Activated CD4-positive, alpha-beta T cell treated with anti-CD3 and anti-CD28 coated beads, Interleukin-2, amount 50 U/mL, for 48 hours (primary cell): ENCODE measurements at places on chromosomes 3 and 15.

- DNase-seq: no peak
These were observed 10.6 kb upstream of the MINDY2 start for GRCh38 chr15:58760385-58761009.

- no peak for DNase-seq
These were observed 179.4 kb downstream of the RPLP1 start for GRCh38 chr15:69631978-69632377.

DNA sequence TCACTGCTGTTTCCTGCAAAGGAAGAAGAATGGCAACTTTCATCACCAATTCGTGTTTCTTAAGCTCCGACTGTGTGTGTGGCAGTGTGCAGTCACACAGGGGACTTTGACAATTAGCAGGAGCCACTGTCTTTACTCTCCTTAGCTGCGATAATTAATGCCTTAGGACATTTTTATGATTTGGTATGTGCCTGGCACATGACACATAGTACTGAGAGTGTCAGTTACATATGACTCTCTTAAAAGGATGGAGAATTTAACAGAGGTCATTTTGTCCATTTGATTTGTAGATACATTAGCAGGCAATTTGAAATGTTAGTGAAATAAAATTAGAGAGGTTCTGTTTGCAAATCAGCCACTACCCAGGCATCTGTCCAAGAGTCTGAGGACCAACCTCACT lies 128.9 kb upstream of the VEPH1 start:
- DNase-seq: no peak

GRCh38 chr15:90582553-90582952 lies 52.8 kb downstream of the CRTC3 start:
- DNase-seq: no peak

DNA sequence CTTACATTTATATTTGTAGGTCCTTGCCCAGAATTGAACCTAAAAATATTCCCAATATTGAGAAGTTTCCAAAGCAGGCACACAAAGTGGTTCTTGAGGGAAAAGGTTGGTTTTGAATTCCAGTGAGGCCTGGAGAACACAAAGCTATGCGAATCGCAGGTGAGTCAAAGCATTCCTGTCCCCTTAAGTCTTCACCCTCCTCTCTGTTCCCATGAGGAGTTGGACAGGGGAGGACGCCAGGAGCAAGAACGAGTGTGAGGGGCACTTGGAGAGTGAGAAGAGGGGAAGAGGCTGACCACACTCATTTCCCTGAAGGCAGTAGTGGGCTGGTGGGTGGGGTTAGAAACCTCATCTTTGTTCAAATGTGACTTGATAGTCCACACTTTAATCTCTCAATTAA lies 185.8 kb upstream of the EOMES start:
- DNase-seq: no peak

DNA sequence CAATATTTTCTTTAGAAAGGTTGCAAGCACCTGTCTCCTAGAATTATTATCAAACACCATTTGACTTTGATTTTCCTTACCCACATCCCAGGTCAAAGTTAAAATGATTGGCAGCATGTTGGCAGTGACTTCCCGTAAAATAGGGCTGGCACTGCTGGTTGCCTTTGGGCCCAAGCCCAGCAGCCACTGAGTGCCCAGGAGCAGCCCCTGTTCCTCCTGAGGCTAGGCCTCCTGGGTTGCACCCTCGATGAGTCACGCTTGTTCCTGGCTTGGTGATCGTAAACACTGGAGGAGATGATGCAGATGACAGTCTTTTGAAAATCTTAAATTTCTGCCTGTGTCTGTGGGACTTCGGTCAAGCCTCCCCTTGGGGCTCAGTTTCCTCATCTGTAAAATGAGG lies 290.0 kb downstream of the TLE3 start:
- no peak for DNase-seq

DNA sequence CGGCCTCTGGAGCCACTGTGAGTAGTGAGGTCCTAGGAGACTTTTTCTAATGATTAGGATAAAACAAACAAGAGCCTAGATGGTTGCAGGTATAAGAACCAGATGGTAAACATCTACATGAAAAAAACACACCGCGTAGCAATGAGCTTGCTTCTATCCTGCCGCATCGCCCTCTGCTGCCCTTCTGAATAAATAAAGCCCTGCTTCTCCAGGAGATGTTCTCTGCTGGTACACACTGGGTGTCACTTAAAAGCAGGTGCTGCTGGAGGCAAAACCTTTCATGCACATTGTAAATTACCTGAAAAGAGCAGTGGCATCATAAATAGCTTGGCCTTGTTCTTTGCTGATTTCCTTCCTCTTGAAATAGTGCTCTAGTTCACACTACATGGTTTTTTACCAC lies 164.4 kb upstream of the TOPAZ1 start:
- no peak for DNase-seq

GRCh38 chr15:36075333-36075732 lies 504.1 kb upstream of the CDIN1 start:
- no peak for DNase-seq

DNA sequence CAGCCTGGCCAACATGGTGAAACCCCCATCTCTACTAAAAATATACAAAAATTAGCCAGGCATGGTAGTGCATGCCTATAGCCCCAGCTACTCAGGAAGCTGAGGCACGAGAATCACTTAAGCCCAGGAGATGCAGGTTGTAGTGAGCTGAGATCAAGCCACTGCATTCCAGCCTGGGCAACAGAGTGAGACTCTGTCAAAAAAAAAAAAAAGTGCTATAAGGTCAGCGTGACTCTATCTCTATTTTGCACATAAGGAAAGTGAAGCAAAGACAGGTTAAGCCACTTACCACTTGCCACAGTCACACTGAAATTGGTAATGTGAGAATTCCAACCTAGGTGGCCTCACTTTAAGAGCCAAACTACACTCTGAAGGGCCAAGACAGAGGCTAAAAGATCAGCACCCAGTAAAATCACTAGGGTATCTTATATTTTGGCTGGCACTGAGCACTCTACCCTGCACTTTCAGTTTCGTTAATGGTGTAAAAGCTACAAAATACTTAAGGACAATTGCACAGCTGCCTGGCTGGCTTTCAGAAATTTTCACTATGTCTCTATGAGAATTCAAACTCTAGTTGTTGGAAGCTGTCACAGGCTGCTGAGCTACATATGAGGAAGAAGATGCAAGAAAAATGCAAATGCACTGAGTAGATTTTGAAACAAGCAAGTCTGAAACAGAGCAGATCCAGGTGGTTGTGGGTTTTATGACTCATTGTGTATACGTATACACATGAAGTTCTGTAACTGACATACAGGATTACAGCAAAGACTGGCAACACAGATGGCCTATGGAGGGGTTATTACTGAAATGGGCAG lies 32.7 kb downstream of the TRANK1 start:
- DNase-seq: no peak

GRCh38 chr3:120765830-120766493 lies 23.4 kb downstream of the GTF2E1 start:
- no peak for DNase-seq
